NCI-H187 treated with DMSO at 0.1 percent for 48 hours (cell line): ENCODE measurements at places on chromosomes 7 and 10.

- DNase-seq = no peak
These were observed 27.1 kb upstream of the TAS2R16 start for GRCh38 chr7:123022576-123022975.

GRCh38 chr10:31944071-31944433 lies 15.4 kb upstream of the ARHGAP12 start:
- DNase-seq = no peak

DNA sequence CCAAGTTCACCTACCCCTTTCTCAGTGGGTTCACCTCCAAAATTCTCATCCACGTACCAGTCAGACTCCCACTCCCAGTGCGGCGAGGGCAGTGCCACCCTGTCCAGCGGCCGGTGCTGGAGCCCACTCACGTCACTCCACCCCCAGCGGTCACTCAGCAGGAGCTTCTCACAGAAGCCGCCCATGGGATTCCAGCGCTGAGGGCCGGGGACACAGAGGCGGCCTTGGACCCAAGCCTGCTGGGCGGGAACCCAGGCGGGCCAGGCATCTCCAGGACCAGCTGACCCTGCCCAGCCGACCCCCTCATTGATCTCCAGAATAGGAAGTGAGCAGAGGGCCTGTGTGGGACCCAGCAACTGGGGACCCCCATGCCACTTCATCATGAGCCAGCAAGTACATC lies 7.2 kb downstream of the TECPR1 start:
- no peak for DNase-seq

DNA sequence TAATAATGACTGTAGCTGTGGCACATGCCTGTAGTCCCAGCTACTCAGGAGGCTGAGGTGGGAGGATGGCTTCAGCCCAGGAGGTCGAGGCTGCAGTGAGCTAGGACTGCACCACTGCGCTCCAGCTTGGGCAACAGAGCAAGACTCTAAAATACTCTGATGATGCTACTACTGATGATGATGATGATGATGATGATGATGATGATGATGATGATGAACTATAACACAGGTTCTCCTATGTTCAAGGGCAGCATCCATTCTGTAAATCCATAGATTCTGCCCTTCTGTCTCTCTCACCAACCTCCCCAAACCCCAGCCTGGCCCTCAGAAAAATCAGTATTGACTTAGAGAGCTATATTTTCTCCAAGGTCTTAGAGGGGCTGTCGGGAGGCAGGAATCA lies 22.8 kb upstream of the EN2 start:
- no peak for DNase-seq

DNA sequence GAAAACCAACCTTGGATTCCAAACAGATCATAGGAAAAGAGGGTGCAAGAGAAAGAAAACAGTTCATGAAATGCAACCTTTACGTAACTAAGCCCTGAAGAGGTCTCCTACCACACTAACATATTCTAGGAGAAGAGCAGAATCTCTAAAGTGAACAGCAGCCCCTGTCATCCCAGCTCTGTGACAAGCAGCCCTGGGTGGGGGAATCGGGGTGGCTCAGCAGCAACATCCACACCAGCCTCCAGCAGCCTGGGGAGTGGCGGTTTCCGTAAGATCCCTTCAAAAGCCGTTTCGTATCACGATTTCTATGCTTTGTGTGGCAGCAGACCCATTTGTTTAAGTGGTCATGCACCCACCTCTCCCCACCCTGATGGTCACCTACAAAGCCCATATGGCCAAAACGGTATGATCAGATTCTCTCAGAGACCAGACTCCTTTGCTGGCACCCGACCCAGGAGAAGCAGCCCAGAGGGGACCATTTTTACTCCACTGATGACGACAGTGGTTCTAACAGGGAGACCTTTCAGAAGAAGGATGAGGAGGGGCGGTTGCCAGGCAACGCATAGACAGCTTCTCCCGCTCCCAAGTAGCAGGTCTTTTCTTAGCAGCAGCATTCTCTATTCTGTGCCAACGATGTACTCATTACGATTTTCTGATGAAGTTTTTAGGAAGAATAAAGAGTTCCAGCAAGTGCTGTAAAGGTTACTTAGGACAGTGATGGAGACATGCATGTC lies 300.6 kb downstream of the DNAJB6 start:
- DNase-seq = no peak

DNA sequence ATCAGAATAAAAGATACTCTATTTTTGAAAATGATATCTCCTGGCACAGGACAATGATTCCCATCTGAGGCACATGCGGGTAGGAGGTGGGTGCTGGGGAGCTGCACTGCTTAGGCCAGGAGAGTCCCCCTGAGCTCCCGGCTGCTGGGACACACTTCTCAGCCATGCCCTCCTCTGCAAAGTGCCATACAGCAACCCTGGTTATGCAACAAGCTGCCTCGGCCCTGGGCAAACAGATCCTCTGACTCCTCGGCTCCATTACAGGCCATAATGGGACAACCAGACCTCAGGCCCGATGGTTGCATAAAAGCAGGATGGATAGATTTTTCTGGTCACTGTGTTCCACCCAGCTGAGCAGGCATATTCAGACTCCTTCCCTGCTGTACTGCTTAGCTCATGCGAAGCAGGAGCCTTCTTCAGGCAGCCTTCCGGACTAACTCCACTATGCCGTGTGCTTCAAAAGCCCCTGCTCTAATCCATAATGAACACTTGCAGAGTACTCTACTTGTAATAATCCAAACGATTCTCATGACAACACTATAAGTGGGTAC lies 6.5 kb upstream of the LEP start:
- DNase-seq = no peak

GRCh38 chr10:46048152-46048551 lies 2.1 kb upstream of the MSMB start:
- no peak for DNase-seq
